ENCODE measurements at places on chromosomes 12 and 14.

- DNase-seq = no peak
These were observed 36.1 kb upstream of the ANKRD9 start for GRCh38 chr14:102545461-102546265.

DNA sequence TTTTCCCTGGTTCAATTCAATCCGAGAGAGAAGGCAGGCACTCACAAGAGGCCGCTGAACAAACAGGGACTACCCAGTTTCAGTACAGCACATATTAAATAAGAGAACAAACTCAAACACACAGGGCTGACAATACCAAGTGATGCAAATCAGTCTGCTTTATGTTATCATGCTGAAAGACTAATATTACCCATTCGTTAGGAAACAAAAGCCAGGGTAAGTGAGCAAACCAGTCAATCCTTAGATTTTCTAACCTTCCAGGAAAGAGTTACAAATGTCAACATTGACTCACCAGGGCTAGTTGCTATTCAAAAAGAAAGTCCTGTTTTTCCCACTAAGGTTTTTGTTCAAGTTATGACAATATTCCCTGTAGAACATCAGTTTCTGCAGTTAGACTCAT is 246.2 kb downstream of the C12orf42 start:
- DNase-seq = no peak

DNA sequence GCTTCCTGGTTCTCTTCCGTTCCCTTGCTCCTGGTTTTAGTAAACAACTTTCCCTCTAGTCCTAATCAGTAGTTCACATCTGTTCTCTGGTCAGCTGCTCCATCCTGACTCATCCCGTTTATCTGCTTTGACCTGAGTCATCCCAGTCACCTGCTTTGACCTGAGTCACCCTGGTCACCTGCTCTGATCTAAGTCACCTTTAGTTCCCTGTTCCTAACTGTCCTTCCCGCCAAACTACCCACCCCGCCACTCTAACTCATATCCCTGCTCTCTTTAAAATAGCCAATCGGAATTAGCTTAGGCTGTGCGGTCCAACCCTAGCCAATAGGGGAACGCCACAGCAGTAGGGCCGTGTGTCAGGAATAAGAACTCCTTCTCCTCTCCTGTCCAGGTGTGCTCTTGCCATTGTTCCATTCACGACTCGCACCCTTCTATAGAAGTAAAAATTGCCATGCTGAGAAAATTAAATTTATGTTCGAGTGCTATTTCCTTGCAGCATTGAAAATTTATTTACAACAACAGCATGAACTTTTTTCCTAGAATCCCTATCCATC is 3.1 kb upstream of the ANKRD33 start:
- no peak for DNase-seq

DNA sequence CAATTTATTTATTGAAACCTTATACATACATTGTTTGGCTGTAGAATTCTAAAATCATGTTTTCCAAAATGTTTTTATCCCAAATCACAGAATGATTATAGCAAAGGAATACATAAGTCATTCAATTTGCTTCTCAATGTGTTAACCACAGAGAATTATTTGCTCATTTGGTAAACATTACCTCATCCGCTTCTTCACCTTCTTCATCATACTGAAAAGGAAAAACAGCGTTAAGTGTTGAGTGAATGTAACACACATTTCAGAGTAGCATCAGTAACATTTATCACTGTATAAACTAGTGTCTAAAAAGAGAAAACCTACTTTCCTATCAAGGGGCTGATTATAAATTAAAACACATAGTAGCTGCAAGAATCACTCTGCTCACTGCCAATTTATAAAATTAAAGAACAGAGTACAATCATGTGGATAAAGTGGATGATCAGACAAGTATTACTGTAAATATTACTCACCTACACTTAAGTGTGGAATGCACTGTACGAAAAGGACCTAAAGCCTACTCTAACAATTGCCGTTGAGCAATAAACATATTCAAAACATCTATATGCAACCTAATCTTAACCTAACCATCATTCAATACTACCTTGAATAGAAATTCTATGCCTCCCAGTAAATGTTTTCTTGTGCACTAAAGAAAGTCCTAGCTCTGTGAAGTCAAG is 18.1 kb upstream of the PHLDA1 start:
- DNase-seq = no peak

DNA sequence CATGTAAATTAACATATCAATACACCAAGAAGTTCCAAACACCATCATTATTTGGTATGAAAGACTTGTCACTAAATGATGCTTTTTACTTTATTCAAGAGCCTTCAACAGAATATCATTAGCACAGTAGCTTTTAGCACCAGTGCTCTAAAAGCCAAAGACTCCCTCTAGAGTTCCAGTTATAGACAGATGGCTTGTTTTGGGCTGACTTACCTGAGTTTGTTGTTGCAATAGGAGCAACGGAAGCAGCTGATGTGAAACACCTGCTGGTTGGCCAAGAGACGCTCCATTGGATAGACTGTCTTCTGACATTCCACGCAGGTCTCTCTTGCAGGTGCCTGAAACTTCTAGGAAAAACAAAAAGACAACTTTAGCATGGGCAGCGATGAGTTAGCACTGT is 14.5 kb upstream of the CERS5 start:
- no peak for DNase-seq

All from vagina (tissue), 2 donors.